Trophoblast cell (in vitro differentiated cells and primary cell): ENCODE measurements at places on chromosomes 12 and 14.
A peak's percentile ranks its signal among the peaks of the same experiment; 100 is the strongest.

GRCh38 chr14:105474483-105475268 lies at the start of gene CRIP2:
TSS of gene CRIP2 (plus strand) at chr14:105474821. CDS start at chr14:105474863, 42 bp downstream.
- peaks cover 29% of the 10 kb centered on the region for H3K27me3 ChIP-seq
- H3K36me3 ChIP-seq, result peaks cover 11% of the 10 kb centered on the region
- DNase-seq, result peak; percentile 68
- no peak within 1 kb of the TSS for H3K27ac ChIP-seq

GRCh38 chr12:105487963-105488362 lies 157.5 kb downstream of the C12orf75 start:
- no peak overlapping the region for H3K27ac ChIP-seq
- H3K27me3 ChIP-seq, result no peaks in the 10 kb centered on the region
- peaks cover 10% of the 10 kb centered on the region for H3K4me1 ChIP-seq
- H3K4me3 ChIP-seq, result no peak overlapping the region

DNA sequence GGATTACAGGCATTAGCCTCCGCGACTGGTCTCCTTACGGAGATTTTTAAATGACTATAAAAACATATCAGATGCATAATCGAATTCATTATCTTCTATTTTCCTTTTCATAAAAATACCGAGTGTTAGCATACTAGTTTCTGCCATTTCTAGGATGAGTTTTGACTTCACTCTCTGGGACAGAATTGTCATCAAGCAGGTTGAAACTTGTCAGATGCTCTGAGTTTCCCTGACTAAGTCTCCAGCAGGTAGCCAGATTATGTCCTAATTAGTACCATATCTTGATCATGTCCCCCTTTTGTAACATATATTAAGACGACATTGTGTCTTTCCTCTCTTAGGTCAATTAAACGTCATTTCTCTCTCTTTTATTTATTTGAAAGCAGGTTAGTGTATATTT lies 103.5 kb upstream of the RASSF8 start:
- no peaks in the 10 kb centered on the region for H3K27me3 ChIP-seq
- DNase-seq, result no peak
- H3K4me1 ChIP-seq, result peaks cover 2% of the 10 kb centered on the region
- no peak overlapping the region for H3K27ac ChIP-seq

DNA sequence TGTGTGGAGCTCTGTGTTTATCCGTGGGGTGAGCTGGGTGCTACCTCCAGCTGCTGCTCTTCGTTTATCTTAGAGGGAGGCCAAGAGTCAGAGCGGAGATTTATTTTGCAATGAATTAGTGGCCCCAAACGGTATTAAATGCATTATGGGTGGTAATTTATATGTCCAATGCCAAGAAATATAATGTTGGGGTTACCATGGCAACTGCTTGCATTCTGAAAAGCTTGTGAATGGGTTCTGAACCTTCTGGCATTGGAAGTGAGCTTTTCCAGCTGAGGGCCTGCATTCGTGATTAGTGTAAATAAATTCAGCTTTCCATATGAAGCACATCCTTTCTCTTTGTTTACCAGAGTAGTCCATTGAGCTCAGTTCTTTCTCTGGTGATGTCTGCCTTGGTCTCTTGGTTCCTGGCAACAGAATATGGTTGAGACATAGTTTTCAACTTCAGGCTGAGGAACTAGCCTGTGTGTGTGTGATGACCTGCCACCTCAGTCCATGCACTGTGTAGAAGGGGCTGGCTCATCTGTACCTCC lies 51.8 kb downstream of the TRAF3 start:
- no peak overlapping the region for H3K27ac ChIP-seq
- no peak overlapping the region for H3K4me3 ChIP-seq

DNA sequence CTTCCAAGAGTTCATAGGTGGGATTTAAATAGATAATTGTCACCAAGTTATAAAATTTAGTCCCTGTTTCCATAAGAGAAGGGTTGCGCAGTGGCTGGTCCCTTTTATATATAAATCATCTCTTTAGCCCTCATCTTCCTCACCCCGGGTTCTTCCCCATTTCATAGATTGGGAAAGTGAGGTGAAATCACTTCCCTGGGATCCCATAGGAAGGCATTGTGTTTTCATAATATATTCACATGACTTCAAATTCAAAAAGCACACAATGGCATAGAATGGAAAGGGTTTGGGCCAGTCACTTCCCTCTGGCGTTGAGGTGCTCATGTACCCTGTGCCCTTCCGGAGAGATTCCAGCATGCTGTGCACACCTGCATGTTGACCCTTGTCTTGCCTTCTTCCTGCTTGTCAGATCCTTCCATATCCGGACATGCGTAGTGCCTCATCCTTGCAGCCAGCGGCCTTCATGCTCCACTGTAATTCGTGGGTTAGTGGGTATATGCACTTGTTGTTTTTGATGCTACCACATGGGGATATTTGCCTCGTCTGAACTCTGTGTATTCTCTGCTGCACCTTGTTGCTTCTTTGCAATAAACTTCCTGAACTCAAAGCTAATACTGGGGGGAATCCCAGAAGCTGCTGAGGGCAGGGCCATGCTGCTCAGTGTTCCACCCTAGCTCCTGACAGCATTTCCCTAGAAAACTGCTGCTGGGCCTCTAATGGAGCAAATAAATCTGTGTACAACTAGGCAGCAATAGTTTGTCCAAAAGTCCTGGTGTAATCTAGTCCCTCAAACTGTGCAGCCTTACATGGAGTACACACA lies 59.6 kb downstream of the ANAPC7 start:
- peaks cover 3% of the 10 kb centered on the region for H3K4me1 ChIP-seq
- H3K27me3 ChIP-seq, result no peaks in the 10 kb centered on the region
- peaks cover 77% of the 10 kb centered on the region for H3K36me3 ChIP-seq
- no peak overlapping the region for H3K4me3 ChIP-seq

GRCh38 chr12:31991146-31991545 lies 31.9 kb downstream of the RESF1 start:
- no peaks in the 10 kb centered on the region for H3K27me3 ChIP-seq
- peaks cover 12% of the 10 kb centered on the region for H3K4me1 ChIP-seq
- H3K4me3 ChIP-seq, result no peak overlapping the region
- peak overlapping the region; percentile 95 for H3K27ac ChIP-seq
- peaks cover 15% of the 10 kb centered on the region for H3K36me3 ChIP-seq
- DNase-seq, result no peak
